GDM1 (cell line): ENCODE measurements at places on chromosomes 7 and 10.

DNA sequence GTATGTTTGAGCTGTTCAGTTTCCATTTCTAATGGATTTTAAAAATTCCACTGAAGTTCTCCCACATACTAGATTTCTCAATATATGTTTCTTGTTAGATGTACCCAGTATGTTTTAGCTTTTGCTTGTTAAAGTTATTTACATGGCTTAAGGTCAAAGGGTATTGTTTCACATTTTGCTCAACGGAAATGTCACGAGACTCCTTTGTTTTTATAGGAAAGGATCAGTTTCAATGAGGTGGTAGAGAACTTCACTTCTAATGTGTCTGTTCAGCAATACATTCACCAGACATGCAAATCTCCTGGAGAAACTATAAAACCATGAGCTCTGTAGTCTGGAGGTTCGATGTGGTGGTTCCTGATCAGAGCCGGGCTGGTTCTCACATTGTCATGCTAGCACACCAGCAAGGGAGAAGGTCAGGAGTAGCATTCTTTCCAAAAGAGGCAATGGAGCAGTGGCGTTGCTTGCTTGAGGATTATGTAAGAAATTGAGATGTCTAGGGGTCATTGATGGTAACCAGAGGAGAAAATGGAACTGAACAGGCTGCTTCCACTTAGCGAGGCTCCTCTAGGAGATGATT, 114.0 kb downstream of the RAB18 start:
- DNase-seq, result no peak

GRCh38 chr7:122183106-122183505, 39.1 kb upstream of the AASS start:
- no peak for DNase-seq

GRCh38 chr10:107889105-107889504, 724.6 kb upstream of the SORCS1 start:
- DNase-seq, result no peak

DNA sequence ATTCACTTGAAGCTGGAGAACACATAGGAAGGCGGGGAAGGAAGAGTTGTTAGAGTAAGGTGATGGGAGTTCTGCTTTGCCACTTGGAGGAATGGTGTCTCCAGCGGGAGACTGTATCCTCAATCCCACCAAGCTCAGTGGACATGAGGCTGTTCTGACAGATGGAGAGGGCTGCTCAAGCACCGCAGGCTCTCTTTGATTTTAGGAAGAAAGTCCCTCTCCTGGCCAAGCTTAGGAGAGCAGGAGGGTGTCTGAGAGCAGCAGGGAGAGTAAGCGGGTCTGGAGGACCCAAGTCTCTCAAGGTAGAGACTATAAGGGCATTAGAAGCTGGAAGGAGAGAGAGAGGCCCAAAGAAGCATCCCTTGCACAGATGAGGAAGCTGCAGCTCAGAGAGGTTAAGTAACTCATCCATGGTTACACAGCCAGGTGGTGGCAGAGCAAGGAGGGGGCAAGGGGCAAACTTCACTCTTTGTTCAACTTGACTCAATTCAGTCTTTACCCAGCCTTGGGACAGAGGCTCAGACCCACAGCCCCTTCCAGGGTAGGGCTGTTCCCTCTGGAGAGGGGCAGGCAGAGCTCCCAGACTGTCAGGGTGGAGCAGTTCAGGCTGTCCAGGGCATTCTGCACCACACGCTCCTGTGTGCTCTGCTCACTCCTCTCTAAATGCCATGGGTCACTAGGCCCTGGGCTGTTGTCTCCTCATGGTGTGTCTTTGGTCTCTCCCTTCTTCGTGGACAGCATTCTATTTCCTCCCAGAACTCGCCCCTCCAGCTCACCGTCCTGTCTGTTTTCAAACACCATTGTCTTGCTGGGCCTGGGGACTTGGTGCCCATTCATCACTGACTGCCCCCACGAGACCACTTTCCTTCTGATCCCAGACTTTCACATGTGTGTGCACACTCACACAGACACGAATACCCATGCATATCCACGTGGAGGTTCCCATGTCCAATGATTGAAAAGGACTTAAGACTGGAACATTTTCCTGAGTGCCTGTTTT, 8.9 kb downstream of the CHAT start:
- no peak for DNase-seq

DNA sequence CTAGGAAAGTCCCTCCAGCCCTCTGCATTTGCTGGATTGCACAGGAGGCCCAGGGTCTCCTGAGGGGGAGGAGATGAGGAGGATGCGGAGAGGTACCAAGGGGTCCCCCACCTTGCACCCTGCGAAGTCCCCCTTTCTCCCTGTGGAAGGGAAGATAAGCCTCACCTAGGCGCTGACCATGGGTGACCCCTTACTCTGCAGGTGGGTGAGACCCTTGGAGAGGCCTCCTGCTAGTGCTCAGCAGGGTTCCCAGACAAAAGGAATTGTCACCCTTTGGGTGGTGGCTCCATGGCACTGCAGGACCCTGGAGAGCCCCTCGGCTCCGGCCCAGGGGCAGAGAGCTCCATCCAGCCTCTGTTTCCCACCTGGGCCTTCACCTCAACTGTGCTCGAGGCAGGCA, 107.0 kb upstream of the RET start:
- no peak for DNase-seq

GRCh38 chr7:46839651-46840050, 742.3 kb downstream of the TNS3 start:
- no peak for DNase-seq

DNA sequence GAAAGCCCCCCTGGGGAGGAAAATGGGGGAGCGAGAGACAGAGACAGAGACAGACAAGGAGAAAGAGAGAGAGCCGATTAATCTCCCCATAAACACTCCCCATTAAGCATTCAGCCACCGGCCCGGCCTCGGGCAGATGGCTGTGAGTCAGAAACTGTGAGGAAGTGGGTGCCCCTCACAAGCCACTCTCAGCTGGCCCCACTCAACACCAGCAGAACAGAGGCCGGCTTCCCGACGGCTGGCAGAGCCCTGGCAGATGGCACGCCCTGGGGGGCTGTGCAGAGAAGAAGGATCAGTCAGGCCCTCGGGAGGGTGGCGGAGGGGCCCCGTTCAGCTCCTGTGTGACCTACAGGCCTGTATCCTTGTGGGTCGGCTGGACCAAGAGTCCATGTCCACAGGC, 41.2 kb downstream of the CAMK2B start:
- no peak for DNase-seq

- no peak for DNase-seq
These were observed 304.5 kb upstream of the FZD8 start for GRCh38 chr10:35946556-35946955.

- no peak for DNase-seq
These were observed 4.7 kb upstream of the WASHC2A start for GRCh38 chr10:50063100-50063499.

DNA sequence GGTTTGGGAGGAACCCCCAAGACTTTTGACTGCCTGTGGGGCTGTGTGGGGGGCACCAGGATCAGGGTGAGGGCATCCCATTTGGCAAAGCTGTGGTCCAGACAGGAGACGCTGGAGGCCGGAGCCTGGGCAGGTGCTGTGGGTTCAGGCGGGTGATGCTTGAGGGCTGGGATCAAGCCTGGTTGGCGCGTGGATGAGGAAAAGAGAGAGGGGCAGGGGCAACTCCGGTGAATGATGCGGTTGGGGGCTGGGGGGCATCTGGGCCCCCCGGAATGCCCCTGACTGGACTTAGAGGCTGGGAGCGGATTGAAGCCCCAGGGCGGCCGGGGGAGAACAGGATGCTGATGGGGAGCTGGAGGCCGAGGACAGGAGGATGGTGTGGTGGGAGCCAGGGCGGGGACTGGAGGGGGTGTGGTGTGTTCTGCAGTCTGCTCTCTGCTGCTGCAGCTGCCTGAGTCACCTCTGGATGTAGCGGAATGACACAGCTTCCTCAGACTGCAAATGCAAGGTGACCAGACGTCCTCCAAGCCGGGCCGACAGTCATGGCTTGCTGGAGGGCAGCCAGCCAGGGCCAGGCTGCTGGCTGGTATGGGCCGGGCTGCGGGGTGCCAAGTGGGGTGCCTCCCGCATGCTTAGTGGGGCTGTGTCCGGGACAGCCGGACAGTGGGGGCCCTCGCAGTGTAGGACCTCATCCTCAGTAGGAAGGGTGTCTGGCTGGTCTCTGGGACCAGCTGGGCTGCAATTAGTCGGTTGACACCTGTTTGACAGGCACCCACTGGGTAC, 3.2 kb downstream of the MAFK start:
- DNase-seq, result no peak

DNA sequence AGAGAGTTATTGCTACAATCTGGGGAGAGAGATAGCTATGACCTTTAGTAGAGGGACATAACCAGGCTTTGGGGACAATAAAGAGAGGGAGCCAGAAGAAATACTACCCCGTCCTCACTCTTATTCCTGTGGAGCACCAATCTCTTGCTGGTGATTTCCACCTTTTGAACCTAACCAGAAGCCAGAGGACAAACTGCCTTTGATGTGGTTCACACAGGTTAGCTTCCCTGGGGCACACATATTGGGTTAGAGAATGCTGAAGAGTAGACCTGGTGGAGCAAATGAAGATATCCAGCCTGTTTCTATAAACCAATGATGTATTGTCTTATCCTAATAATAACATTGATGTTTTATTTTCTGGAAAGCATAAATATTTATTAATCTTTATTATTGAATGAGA, 399.3 kb downstream of the HTR7 start:
- DNase-seq, result no peak

DNA sequence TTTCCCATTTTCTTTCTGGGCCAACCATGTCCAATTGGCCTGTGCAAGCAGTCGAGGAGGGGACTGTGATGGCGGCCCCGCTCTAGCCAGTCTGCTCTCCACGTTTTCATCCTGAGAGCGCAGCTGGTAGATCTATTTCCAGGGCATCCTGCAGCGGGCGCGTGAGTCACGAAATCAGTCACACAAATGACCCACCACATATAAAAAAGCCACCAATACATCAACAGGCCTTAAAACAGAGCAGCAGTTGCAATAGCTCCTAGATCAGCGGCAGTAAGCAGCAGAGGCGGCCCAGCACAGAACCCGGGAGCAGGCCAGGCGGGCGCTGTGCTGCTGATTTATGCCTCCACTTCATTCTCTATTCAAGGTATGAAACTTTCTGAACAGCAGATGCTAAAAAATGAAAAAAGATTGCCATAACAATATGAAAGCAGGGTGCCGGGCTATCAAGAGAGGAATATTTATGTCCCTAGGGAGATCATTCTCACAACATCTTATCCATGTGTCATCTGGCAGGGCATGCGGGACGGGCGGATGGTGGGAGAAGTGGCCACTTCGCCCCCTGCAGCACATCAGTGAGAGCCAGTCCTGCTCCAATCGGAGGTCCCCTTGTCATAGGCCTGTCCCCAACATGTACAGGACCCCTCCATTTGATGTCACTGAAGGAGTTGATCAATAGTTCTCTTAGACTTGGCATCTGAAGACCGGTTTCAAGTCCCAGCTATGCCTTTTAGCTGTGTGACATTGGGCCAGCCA, 98.0 kb upstream of the GPR26 start:
- no peak for DNase-seq

DNA sequence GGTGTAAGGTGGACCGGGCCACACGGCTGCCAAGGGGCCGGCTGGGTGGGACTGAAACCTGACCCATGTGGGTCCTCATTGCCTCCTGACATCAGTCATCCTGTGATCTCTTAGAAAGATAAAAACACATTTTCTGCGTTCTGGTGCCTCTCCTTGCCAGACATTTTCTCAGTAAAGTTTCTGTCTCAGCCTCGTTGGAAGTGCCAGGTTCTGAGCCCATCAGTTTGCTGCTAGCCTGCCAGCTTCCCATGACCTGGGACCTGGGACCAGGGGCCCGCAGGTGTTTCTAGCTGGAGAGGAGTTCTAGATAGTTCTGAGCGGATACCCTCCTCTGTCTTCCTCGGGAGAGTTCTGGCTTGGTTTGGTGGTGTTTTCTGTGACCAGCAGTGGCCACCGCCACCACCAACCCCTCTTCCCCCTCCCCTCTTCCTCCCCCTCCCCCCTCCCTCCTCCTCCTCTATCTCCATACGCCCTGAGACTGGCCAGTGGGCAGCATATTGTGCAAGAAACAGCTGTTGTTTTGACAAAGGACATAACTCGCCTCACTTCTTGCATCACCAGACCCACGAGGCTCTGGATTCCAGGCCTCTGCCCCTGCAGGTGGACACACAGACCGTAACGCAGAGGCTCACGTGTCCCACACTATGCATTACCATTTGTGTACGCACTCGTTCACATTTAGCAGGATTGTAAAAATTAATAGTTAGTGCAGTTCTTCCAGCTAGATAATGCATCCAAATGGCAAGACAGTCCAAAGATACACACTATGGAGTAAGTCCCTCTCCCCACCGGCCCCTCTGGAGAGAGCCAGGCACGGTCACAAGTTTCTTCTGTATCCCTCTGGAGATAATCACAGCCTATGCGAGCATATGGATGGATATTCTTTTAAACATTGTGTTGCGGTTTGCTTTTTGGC, 94.6 kb downstream of the CUX1 start:
- no peak for DNase-seq

GRCh38 chr10:48958598-48959190, 19.1 kb upstream of the LRRC18 start:
- DNase-seq, result no peak

DNA sequence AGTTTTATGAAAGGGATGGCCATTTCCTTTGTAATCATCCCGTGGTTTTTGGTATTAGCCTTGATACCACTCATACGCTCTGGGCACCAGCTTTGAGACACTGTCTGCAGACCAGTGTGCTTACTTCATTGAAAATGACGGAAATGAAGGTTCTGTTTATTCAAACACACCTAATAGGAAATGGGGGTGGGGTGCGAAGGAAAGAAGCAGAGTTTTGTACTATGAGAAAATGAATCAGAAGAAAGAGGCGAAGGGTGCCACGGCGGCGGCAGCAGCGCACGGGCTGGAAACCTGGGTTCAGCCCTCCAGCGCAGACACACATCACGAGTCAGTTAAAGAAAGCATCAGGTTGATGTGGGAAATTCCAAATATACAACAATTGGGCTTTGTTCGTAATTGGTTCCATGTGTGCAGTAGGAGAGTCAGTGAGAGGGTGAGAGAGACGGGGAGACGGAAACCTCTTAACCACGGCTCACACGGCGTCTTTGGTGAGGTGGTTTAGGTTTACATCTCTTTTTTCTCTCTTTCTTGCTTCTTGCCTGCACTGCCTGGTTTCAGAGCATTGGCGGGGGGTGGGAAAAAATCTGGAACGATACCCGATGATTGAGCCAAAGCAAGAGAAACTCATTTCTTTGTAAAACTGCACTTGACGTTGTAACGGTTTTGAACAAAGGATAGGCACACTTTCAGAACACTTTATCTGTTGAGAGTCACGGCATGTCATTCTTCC, 321.2 kb downstream of the FRMD4A start:
- DNase-seq, result no peak

GRCh38 chr7:143351060-143351459, 11.5 kb downstream of the FAM131B start:
- no peak for DNase-seq

DNA sequence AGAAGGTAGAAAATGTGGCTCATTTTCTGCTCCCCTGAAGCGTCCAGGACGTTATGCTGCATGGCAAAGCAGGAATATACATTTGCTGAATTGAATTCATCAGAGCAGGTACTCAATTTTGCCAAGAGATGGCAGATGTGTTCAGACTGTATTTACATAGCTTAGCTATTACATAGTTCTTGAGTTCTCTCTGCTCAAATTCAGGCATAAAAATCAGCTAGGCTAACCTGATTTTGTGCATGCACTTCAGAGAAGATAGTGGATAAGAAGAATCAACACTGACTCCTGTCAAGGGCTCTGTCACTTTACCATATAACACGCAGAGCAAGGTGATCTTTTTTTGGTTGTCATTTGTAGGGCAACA, 209.2 kb upstream of the FAM3C start:
- DNase-seq, result no peak

- peak; percentile 61 for DNase-seq
These were observed 1.3 kb downstream of the ZNRF2 start for GRCh38 chr7:30285536-30286284.
